AML-193 (cell line): ENCODE measurements at places on chromosomes 13 and 19.

DNA sequence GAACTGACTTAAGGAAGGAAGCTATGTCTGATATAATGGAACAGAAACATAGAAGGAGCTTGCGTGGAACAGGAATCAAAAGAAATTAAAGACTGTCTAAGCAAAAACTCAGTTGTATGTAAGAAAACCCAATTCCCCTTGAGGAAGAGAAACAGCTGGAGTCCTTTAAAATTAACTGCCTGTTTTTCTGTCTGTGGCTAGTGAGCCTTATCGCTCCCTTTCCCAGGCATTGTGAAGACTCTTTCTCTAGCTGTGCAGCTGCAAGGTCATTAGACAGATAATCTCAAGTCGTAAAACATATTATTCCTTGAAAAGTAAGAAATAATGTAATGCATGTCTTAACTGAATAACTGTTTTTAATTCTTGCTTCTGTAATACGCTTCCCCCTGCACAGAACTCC lies 39.7 kb upstream of the IGSF23 start:
- no peak for DNase-seq

DNA sequence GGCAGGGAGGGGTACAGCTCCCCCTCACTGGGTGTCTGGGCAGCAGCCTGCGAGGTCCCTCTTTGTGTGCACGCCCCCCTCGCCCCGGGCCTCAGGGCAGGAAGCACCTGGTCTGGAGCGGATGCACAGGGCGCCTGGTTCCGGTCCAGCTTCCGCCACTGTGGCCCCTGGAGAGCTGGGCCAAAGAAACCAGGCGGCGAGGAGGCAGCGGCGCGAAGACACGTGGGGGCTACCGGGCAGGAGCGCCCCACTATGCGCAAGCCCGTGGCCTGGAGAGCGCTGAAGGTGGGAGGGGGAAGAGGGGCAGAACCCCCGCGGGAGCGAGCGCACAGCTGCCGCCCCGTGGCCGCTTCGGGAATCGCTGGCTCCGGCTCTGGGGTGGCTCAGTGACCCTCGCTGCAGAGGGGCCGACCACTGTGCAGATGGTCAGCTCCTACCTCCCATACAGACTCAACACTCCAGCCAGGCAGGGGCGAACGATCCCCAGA lies 1.7 kb upstream of the LYL1 start:
- DNase-seq, result peak; percentile 87

GRCh38 chr13:43626994-43627393 lies 159.8 kb downstream of the ENOX1 start:
- DNase-seq, result no peak

DNA sequence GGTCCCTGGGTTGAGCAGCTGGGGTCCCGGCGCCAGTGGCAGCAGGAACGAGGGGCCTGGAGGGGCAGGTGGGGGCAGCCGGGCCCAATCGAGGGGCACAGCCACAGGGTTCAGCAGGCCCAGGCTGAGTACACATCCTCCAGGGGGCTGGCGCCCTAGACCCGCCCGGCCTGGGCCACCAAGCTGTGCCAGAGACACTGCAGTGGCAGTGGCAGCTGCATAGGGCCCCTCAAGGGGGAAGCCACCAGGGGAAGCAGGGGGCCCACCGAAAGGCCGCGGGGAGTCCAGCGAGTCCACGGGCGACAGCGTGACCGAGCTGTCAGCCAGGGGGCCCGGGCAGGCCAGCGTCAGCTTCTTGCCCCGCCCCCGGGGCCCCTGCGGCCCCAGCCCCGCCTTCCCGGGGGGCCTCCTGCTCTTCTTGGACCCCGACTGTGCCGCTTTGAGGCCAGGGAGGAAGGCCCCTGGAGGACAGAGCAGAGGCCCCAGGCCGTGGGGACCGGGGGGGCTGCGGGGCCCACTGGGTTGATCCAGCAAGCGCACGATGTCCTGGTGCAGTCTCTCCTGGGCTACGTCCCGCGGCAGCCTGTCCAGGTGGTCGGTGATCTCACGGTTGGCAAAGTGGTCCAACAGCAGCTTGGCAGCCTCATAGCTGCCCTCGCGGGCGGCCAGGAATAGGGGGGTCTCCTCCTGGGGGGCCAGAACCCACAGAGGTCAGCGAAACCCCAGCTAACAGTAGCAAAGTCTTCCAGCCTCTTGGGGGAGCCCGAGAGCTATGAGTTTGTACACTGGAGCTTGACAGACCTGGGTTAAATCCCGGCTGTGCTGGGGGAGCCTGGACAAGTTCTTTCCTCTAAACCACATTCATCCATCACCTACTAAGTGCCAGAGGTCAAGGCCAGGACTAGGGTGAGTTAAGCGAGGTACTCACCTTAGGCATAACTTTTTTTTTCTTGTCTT lies 39.5 kb downstream of the NOTCH3 start:
- DNase-seq, result peak; percentile 28

DNA sequence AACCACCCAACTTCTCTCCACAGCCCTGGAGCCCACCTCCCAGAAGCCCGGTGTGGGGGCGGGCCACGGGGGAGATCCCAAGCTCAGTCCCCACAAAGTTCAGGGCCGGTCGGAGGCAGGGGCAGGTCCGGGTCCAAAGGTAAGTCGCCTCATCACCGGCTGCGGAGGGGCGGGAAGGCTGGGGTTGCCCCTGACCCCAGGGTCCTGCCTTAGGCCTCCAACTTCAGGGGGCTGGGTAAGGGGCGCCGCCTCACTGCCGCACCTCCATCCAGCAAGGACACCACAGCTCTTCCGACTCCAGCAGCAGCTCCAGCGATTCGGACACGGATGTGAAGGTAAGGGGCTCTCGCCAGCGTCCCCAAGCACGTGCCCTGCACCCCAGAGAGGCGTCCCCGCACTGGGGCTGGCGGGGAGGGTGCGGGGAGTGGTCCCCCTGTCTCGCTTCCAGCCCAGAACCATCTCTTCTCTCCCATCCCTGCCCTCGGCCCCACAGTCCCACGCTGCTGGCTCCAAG lies 358 bp downstream of the C19orf33 start:
- no peak for DNase-seq

GRCh38 chr13:103002279-103002678 lies 63.9 kb downstream of the SLC10A2 start:
- DNase-seq, result no peak

GRCh38 chr13:101624981-101625380 lies 172.5 kb downstream of the ITGBL1 start:
- no peak for DNase-seq

GRCh38 chr19:10270616-10271394 lies at the start of gene ICAM1:
Gene ICAM1 (plus strand): TSS chr19:10271120. CDS start chr19:10271160, 40 bp downstream.
- peak; percentile 84 for DNase-seq

- DNase-seq, result no peak
Measured at GRCh38 chr19:53909471-53910169, 542 bp downstream of the CACNG7 start.

DNA sequence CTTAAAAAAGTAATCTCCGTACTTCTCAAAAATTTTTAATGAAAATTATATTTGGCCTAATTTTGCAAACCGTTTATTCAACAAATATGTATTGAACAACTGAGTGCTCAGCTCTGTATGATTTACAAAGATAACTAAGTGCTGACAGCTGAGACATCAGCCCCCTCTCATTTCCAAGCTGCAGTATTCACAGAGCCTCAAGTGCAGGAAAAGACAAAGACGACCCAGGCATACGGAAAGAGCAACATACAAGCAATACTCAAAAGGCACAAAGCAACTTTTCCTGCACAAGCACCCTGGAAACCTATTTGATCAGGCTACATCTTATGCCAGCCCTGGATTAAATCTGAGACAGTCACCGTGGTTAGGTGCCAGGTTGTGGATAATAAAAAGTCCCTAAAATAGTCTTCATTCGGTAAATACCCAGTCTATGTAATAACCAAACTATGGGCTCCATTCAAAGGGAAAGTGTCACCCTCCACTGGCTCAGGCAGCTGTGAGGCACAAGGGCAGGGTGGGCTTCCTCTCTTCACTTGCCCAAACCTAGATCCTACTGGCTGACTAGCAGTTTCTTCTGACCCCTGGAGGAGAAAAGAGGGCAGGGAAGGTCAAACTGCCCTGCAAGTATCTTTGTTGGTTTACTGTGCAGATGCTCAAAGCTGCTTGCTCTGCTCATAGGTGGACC lies 65.5 kb downstream of the TBC1D4 start:
- DNase-seq, result no peak

DNA sequence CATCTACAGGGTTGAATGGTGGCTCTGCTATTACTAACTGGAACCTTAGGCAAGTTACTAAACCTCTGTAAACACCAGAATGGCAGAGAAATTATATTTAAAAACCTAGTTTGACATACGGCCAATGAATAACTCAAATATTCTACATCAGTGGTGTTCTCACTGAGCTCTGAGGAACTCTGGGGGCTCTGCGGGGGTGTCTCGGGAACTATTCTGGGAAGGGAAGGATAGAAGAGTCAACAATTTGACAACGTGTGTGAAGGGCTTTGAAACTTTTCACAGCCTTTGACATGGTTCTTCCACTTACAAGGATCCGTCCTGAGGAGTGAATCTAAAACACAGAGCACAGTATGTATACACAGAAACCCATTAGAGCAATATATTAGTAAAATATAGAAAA lies 38.7 kb downstream of the SOHLH2 start:
- DNase-seq, result no peak

DNA sequence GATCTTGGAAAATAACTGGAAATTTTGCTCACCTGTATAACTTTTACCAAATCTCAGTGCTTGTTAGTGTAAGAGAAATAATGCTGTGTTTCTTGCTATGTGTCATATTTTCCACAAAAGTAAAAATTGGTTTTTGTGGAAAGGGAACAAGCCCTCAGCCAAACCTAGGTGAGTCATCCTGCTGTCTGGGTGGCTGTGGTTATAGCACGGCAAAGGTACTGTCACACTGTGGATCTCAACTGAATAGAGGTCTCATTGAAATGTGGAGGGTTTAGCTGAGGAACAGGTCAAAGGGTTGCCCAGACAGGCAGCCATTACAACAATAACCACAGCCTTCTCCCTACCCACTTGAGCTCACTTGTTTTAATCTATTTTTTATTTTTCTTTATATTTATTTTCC lies 338.8 kb upstream of the DACH1 start:
- DNase-seq, result no peak

- no peak for DNase-seq
Measured at GRCh38 chr13:80133631-80134261, 207.2 kb downstream of the SPRY2 start.

DNA sequence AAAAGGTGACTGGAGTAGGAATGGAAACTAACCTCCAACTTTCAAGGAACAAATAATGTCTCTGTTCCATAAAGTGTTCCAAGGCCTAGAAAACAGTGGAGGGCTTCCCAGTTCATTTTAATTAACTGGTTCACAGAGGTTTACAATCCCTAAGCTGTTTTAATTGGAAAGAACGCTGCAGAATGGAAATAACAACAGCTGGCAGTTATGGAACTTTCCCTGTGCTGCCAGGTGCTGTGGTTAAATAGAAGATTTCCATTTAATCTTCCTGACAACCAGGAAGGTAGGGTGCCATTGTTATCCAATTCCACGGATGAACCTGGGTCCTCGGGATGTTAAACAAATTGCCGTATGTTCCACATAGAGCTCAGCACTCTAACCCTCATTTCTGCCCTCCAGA lies 22.2 kb upstream of the PEG3 start:
- DNase-seq, result no peak

- no peak for DNase-seq
Measured at GRCh38 chr19:46625731-46626130, 842 bp upstream of the PTGIR start.

DNA sequence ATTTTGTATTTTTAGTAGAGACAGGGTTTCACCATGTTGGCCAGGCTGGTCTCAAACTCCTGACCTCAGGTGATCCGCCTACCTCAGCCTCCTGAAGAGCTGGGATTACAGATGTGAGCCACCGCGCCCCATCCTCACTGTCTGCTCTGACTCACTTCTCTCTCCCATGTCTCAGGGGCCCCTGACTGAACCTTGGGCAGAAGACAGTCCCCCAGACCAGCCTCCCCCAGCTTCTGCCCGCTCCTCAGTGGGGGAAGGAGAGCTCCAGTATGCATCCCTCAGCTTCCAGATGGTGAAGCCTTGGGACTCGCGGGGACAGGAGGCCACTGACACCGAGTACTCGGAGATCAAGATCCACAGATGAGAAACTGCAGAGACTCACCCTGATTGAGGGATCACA lies 5.0 kb downstream of the SIGLEC9 start:
- DNase-seq, result no peak

DNA sequence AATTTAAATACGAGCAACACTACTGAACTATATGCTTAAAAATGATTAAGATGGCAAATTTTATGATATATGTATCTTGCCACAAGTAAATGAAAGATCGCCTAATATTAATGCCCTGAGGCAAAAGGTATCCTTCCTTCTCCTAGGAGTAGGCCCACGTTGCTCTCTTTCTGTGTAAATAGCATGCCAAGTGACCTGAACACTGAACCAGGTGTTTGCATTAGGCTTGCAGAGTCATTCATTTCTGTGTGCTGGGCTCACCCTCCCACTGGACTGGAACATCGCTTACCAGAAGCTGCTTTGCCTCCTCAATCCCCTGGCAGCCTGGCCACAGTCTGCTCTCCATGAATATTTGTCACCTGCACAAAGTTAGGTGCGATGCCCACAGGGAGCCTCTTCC lies 83.3 kb upstream of the TNFSF11 start:
- DNase-seq, result no peak
